ENCODE measurements at places on chromosomes 2 and 18.

- DNase-seq: peak; percentile 12
Measured at GRCh38 chr2:176813621-176814049, 399.0 kb upstream of the HNRNPA3 start.

DNA sequence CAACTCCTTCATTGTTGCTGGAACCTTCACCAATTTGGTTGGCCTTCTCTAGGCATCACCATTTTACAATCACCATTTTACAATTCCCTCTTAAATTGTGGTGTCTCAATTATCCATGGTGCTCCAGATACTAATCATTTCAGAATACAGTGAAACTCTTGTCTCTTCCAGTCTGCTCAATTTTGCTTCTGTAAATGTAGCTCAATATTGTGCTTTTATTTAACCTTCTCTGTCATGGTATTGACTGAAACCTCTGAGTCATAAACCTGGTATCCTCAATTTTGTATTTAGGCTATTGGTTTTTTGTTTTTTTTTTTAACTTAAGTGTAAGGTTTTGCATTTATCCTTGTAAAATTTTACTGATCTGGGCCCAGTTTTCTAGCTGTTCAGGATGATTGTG, 16.1 kb downstream of the STRADB start:
- DNase-seq: no peak

- no peak for DNase-seq
Measured at GRCh38 chr18:63292831-63293683, 26.5 kb downstream of the BCL2 start.

DNA sequence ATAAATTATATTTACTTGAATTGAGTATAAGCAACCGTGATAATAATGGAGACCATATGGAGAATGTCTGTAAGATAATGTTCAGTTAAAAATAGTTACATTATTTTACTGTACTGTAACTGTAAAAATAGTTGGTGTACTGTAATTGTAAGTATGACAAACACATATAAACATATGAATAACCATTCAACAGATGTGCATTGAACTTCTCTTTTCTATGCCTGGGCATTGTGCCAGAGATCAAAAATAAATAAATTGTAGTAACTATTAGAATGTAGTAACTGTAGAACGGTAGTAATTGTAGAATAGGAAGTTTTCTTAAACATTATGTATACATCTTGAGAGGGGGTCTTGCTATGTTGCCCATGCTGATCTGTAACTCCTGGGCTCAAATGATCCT, 287.4 kb upstream of the EPAS1 start:
- no peak for DNase-seq

DNA sequence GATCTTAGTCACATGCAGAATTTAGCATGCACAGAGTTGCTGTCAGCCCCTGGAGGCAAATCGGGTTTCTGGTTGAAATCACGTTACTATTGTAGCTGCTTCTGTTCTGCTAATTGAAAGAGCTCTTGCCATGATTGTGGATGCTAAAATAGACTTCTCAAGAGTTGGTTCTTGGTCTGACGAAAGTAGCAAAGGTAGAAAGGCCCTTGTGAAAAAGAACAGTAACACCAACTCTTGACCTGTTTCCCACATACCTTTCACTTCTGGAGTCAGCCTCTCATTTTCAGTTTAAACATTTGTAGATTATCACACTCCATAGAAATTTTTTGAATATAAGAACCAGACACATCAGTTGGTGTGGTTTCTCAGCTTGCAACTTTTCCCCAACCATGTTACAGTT, 110.0 kb upstream of the EPB41L3 start:
- no peak for DNase-seq

DNA sequence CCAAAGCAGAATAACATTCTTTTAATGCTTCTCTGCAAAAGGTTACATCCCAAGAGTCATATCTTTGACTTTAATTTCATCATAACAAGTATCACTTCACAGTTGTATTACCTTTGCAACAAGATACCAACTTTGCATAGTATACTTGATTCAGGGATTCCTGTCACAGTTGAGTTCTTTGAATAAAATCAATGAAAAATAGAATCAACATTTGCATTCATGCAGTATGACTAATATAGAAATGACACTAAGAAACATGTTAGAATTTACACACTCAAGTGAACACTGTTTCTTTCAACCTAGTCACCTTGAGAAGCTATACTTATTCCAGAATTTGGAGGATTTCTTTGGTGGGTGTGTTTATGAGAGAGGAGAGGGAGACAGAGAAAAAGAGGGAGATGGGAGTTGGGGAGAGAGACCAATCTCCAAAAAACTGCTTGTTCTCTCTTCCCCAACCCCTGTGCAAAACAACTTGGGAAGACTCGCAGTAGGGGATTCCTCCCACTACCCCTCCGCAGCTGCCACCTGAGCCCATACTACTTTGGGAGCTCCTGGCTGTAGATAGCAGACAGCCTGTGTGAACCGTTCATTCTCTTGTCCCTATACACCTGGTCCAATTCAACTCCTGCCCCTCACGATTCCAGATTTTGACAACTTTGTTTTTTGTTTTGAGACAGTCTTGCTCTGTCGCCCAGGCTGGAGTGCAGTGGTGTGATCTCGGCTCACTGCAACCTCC, 57.7 kb downstream of the PELI1 start:
- DNase-seq: no peak

GRCh38 chr18:741931-742512, 29.6 kb upstream of the ENOSF1 start:
- DNase-seq: peak; percentile 32

DNA sequence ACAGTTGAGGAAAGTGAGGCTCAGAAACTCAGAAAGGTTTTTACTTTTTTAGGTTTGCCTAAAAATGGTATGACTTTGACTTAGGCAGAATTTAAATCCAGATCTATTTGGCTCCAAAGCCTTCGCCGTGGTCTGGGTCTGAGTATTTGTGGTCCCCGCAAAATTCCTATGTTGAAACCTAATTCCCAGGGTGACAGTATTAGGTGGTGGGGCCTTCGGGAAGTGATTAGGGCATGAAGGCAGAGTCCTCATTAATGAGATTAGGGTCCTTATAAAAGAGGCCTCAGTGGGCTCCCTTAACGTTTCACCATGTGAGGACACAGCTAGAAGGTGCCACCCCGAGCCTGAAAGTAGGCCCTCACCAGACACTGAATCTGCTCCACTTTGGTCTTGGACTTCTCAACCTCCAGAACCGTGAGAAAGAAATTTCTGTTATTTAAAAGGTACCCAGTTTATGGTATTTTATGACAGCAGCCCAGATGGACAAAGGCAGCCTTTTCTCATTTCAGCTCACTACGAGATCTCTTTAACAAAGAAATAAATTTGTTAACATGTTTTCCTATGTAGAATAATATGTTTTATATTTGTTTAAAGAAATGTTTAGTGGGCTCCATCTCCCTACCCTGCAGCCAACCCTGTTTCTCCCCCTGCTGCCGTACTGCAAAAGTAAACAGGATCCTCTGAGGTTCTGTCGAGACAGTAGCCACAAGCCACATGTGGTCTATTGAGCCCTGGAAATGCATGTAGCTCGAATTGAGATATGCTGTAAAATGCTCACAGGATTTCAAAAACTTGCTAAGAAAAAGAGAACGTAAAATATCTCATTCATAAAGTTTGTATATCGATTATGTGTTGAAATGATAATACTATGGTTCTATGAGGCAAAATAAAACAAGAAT, 80.6 kb downstream of the MOGAT1 start:
- DNase-seq: no peak

DNA sequence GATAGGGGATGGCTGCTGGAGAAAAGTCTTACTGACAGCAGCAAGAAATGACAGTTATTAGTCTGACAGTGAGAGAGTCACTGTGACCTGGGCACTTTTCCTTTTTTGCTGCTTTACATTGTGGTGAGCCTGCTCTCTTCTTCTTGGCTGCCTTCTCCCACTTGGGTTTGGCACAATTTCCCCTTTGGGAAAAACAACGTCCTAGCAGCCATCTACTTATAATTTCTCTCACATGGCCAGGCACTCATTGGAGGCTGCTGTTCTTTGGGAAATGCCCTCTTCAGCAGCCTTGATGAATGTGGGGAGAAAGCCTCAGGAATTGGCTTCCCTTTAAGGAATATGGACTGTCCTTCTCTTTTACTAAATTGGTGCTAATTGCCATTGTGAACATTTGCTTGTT, 60.4 kb upstream of the SLC1A4 start:
- DNase-seq: peak; percentile 12

GRCh38 chr2:129778584-129778877, 200.9 kb upstream of the RAB6C start:
- no peak for DNase-seq

DNA sequence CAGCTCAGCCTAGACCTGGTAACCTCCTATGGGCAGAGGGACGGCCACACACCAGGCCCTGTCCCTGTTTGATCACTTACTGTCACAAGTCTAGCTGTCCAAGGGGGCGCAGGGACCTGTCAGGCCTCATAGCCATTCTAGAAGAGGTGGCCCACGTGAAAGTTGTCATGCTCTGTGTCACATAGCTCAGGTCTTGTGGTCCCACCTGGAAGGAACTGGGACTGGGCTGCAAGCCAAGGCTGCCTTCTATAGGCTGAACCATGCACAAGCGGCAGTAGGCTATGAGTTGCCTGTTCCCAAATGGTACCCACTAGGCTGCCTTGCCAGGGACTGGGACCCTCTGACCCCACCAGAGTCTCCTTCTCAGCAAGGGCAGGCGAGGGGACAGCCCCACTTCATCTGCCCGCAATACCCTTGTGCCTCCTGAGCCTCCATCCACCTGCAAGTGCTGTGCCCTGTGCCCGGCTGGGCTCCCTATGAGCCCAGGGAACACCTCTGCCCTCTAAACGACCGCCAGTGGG, 177.5 kb downstream of the ANAPC1 start:
- DNase-seq: no peak

DNA sequence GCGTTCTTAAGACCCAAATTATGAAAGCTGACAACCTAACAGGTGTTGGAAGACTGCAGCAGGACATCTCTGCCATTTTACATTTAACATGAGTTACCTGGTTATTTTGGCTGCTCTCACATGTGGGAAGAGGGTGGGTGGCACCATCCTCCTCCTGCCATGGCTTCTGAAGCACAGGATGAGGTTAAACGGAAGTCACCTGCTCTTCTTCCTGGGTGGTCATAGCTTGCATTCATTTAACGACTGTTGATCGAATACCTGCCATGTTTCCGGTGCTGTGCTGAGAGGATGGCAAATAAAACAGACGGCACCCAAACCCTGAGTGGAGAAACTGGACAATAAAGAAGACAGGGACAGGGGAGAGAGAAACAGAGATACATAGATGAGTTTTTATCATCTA, 118.0 kb downstream of the RHBDD1 start:
- no peak for DNase-seq

- no peak for DNase-seq
Measured at GRCh38 chr2:8566774-8567468, 114.9 kb upstream of the ID2 start.

- no peak for DNase-seq
Measured at GRCh38 chr2:144267239-144267638, 252.7 kb downstream of the ZEB2 start.

DNA sequence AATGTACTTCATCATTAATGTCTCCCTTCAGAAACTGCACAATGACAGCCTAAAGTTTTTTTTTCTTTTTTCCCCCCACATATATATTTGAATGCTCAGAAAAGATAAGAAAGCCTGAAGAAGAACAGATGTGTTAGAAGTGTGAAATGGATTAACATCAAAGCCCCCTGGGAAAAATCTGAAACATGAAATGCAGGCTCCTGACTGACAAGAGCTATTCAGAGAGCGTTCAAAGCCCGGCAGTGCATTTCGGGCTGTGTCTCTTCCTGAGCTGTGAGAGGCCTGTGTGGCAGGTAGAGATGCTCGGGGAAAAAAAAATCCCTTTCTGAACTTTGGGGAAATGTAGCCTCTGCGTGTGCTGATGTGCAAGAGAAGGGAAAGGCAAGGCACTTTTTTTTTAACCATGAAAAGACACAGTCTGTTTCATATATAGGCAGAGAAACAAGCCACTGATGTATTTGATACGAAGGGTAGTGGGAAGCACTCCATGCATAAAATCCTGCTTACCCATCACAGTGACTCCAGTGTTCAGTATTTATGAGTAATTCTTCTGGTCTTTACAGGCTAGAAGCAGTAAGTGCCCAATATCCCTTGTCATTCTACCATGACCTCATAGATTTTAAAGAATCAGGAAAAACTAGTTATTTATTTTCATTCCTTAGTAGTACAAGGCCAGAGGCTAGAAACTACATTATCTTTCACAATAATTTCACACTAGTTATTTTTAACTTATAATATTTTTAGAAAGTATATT, 1574.2 kb upstream of the PIK3C3 start:
- DNase-seq: no peak

- no peak for DNase-seq
Measured at GRCh38 chr2:205913668-205914067, 172.3 kb downstream of the INO80D start.

DNA sequence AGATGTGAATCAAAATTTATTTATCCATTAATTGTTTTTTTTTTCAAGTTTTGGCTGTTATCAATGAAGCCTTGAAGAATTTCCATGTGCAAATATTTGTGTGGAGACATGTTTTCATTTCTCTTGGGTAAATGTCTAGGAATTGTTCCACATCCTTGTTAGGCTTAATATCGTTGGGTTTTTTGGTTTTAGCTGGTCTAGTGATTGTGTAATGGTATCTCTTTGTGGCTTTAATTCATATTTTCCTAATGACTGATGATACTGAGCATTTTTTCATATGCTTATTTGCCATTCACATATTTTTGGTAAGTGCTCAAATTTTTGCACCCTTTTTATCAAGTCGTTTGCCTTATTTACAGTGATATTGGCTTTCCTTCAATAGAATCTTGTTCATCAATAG, 250.3 kb upstream of the EPHA4 start:
- no peak for DNase-seq

DNA sequence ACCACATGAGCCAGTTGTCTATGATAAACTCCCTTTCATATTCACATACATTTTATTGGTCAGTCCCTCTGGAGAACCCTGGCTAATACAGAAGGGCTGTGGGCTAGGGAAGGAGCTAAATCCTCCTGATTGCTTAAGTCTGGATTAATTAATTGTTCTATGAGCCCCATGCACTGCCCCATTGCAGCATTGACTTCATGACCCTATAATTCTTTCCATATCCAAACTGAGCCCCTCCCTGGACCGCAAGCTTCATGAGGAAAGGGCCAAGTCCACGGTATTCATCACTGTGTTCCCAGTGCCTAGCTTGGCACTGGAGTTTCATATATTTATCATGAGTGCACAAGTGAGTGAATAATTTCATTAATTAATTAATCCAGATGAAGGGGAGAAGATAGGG, 124.0 kb downstream of the MBD2 start:
- DNase-seq: no peak

DNA sequence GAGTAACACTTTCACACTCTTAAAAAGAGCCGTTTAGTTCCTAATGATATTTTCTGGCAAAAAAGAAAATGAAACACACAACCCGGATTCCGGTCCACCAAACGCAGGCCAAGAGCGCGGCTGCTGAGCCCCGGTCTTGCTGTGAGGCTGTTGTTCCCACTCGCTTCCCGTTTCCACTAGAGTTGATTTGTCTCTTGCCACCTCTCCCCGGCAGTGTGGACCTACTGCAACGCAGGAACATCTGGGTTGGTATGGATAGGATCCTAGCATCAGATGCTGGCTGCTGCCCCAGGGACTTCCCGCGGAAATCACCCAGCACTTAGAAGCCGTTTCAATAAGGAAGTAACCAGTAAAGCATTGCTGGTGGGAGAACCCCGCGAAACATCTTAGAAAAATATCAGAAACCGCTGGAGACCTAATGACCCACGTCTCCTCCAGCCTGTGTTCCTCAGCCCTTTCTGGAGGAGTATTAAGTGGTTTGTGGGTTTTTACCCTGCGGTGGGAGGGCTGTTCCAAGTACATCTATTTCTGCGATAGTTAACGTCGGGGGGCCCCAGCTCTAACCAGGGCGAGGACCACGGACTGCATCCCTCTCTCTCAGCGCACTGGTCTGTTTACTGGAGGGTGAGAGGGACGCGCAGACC, 939 bp downstream of the DOCK10 start:
- DNase-seq: peak; percentile 72
